NCI-H748 treated with DMSO at 0.1 percent for 48 hours (cell line): ENCODE measurements at places on chromosomes 13 and 19.

GRCh38 chr13:28582225-28582891 lies 76.6 kb upstream of the POMP start:
- DNase-seq, result no peak

DNA sequence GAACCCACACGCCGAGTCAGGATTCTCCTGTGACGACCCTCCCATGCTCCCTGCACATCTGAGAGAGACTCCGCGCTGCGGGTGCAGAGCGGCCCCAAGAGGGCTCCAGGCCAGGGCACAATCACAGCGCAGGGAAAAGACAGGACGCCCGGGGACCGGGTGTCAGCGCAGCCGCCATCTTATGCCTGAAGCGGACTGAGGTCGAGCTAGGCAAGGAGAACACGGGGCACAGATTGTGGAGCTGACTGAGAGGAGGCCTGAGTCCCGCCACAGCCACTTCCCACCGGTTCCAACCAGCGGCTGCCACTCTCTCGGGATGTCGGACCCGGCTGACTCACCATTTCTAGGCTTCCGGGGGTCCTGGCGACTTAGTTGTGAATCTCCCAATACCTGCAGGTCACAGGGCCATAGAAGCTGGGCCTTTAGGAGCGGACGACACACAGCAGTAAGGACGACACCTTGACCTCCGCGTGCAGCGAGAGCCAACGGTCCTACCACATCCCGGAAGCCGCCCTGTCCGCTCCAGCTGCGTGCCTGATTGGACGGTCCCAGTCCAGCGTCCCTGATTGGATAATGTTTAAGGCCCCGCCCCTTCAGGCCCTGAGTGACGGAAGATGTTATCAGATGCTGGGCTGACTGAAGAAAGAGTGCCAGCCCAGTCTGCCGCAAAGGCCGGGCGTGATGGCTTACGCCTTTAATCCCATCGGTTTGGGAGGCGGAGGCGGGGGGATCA lies at the start of gene ZNF728:
ZNF728 (minus strand) TSS at position 487 of the 733 bp plus-strand sequence; CDS start at position 341, 146 bp downstream.
- no peak for DNase-seq

- no peak for DNase-seq
These were observed 738 bp downstream of the DMWD start for GRCh38 chr19:45791744-45792469.

- DNase-seq, result no peak
These were observed 33.2 kb downstream of the ZNF787 start for GRCh38 chr19:56087647-56088496.

DNA sequence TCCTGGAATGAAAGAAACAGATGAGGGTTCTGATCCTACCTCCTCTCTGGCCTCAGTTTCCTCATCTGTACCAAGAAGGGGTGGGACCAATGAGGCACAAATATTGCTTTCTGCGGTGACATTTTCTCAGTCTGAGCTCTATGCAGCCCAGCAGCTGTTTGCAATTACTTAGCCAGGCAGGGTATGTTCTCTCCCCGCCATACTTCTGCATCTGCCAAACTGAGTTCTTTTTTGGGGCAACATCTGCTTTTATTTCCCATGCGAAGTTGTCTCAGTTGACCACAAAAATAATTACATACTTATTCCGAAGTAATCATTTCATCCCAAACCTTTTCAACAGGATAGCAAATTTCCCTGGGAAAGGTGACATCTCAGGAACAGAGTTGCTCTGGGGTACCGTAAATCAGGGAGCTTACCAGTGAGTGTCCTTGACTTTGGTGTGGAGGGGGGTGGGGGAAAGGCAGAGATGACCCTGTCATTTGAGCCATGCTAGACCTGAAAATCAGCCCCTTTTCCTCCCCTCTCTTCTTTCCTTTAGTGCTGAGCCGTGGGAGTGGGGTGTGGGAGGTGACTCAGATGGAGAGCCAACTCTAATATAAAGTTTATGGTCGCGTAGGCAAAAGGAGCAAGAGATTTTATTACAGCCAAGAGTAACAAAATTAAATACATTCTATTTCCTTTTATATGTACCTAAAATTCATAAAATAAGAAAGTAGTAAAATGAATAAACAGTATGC lies 165.7 kb upstream of the KL start:
- no peak for DNase-seq
